ENCODE measurements at places on chromosomes 5 and 9.

- DNase-seq = no peak
Observed at GRCh38 chr5:72107901-72108201, 576 bp downstream of the MAP1B start.

DNA sequence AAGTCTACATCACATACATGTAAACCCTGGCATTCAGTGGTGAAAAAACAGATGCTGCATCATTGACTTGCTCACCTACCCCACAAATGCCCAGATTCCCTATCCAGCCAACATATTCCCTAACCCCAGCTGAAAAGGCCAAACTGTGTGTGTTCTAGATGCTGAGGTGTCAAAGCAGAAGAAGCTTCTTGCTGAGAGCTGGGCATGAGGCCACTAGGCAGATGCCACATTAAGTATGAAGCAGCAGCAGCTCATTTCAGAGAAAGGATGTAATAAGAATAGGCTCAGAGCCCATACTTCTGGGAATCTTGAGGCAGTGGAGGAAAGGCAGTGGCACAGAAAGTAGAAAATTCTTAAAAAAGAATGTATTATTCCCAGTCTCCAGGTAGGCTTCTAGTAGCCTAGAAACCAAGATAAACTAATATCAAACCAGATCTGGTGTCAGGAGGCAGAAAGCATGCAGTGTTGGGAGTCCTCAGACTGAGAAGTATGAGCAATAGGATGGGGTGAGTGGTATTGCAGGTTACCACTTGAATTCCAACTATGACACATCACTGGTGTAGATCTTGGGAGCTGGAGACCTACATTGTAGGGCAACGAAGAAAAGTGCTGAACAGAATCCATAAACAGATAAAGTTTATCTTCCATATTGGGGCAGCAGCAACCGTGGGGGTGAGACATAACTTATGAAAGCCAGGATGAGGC lies 71.9 kb upstream of the GRHPR start:
- no peak for DNase-seq

DNA sequence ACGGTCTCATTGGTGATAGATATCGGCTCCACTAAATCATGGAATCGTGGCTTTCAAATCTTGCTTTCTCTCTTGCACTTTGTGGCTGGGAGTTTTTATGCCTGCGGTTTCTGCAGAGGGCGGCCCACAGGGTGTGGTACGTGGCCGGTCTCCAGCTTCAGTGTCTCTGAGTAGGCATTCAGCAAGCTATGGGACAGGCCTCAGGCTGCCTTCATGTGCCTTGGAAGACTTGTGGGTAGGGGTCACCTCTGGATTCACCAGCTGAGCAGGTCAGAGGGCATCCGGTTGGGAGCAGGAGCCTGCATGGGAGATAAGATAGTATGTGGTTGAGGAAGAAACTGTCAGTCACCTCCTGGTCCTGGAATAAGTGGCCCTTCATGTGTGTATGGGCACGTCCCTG lies 47.7 kb downstream of the AMBP start:
- DNase-seq = no peak

DNA sequence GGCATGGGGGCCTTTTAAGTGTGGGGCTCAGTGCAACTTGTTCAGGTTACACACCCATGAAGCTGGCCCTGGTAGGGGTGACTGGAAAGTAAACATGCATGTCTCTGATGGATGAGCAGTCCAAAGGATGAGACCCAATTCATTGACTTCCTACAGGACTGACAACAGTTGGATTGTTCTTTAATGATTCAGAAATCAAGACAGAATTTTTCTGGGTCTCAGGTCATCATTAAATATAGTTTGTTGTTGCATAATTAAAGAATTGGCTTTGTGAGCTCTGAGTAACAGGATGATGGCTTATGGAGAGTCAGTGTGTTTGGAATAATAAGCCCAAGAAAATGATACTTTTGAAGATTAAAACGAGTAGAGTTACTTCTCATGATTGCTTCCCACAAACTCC lies 604.2 kb upstream of the CLINT1 start:
- DNase-seq = no peak

DNA sequence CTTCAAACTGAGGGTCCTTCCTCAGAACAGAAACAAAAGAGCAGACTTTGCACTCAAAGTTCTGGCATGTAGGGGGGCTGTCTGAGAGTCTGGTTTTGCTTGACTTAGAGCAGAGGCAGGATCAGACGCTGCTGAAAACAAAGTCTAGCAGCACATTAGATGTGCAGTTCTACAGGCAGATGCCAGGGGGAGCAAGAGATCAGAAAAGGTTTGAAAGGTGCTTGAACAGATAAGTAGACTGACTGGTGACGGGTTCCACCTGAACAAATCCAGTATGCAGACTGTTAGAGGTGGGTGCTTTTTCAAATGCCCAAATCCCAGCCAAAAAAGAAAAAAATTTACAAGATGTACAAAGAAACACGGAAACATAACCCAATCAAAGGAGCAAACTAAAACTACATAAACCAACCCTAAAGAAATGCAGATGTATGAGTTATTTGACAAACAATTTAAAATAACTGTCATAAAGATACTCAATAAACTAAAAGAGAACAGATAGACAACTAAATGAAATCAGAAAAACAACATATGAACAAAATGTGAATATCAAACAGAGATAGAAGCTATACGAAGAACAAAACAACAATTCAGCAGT lies 194.7 kb upstream of the FREM1 start:
- DNase-seq = no peak

- DNase-seq = no peak
Observed at GRCh38 chr5:126597156-126597555, 2.1 kb upstream of the ALDH7A1 start.

GRCh38 chr5:132491368-132492364 lies 1.1 kb upstream of the IRF1 start:
- no peak for DNase-seq

DNA sequence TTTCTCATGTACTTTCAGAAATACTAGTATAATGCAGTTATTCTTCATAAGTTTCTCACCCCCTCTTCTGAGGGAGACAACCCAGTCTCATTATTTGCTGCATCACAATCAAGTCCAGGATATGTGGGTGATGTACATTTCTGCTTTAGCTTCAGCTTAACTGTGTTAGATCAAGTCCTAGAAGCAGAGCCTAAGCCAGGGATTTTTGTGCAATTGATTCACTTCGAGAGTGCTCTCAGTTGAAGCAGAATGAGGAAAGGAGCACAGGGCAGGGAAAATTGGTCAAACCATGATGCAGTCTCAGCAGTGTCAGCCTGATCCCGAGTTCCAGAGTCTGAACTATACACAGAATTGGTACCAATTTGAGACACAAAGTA lies 15.1 kb downstream of the HNRNPK start:
- no peak for DNase-seq

Data from amniotic stem cell (primary cell).